ENCODE measurements at places on chromosomes 11 and 22.

GRCh38 chr11:133541021-133541719 lies 8.9 kb upstream of the OPCML start:
- DNase-seq: no peak

GRCh38 chr11:95375886-95376285 lies 144.9 kb upstream of the SESN3 start:
- DNase-seq: no peak

DNA sequence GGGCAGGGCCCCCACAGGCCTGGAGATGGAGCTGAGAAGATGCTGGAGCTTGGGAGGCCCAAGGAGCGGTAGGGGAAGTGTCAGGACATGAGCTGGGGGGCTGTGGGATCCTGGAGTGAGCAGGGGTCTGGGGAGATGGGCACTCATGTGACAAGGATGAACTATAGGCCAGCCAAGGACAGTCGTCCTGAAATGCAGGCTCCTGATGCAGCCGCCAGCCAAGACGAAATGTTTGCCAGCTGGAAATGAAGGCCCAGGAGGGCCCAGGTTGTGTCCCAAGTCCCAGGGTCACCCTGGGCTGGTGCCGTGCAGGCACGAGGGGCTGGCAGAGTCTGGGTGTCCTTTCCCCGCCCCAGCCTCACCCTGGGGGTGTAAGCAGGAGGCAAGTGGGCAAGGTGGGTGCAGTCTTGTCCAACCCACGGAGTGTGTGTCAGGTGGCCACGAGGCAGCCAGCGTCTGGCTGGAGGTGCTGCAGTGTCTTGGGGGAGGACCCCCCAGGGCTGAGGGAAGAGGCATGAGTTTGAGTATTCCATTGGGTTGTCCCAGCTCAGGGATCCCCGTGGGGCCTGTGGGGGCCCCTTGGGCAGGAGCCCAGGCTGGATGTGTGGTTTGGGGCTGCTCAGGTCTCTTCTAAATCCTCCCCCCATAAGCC lies 21.4 kb downstream of the MRGPRG start:
- no peak for DNase-seq

DNA sequence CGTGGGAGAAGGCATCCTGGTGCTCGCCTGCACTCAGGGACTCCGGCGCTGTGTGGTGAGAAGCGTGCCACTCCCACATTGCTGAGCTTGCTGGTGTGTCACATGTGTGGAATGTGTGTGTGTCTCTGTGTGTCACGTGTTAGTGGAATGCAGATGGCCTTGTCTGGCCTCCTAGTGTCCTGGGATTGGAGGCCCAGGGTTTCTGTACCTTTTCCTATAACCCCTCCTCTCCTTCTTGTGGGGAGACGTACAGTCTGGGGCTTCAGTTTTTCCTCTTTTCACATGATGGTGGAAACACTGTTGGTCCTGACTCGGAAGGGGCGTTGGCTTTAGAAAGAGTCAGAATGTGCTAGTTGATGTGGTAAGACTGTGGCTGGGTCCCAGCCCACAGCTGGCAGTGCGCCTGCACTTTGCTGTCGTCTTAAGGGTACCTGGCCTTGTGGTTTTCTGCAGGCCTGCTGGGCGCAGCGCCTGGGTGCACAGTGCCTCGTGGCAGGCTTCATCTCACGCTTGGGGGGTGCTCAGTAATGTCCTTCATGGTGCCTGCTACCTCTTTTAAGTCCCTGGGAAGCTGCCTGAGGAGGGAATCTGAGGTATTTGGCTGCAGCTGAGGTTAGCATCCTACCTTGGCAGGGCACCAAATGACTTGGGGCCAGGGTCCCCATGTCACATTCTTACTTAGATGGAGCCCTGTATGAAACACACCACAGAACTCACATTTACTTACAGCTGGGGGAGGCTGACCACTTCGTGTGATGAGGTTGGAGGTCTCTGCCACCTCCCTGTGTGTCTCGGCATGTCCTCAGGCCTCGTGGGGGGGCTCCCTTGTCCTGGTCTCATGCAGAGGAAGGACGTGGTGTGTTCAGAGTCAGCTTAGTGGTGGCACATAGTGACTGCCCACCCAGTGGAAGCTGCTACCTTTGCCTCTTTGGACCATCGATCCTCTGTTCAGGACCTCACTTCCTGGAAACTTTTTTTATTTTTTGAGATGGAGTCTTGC lies 61.9 kb downstream of the MED15 start:
- no peak for DNase-seq

DNA sequence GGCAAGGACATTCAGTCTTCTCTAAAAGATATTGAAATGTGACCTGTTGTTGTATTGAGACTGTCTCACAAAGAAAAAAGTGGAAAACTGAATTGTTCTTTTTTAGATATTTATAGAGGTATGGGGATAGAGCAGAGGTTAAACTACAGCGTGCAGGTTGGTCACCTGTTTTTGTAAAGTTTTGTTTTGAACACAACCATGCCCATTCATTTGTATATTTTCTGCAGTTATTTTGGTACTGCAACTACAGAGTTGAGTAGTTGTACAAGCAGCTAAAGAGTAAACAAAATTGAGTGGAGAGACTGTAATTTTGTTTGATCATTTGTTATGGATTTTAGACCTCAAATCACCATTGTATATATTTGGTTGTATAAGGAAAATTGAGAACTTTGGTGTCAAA lies 11.3 kb downstream of the EED start:
- no peak for DNase-seq

DNA sequence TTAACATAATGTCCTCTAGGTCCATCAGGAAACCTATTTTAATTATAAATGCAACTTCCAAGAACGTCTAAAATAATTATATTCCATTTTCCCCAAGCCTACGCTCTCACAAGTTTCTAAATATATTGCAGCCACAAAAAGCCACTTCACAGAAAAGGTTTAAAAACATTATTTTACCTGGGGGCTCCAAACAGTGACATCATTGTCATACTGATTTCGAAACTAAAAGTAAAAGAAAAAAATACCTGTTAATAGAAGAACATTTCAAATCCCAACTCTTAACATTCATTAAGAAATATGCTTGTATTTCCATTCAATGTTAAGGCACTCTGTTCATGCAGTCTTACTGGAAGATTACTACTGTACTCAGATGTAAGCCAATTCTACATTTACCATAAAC lies 1.4 kb downstream of the PSMA1 start:
- DNase-seq: no peak

DNA sequence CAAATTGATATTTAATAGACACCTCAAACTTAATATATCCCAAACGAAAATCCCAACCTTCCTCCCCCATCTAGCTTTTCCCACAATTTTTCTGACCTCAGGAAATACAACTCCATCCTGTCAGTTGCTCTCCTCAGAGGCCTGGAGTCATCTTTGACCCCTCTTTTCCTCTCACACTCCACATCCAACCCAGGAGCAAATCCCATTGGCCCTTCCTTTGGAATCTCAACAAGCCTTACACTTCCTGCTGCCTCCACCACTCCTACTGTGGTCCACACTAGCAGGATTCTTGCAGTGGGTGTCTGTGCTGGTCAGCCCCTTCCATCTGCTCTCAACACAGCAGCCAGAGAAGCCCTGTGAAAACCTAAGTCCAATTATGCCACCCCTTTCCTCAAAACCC lies 39.3 kb upstream of the RFPL3 start:
- no peak for DNase-seq

DNA sequence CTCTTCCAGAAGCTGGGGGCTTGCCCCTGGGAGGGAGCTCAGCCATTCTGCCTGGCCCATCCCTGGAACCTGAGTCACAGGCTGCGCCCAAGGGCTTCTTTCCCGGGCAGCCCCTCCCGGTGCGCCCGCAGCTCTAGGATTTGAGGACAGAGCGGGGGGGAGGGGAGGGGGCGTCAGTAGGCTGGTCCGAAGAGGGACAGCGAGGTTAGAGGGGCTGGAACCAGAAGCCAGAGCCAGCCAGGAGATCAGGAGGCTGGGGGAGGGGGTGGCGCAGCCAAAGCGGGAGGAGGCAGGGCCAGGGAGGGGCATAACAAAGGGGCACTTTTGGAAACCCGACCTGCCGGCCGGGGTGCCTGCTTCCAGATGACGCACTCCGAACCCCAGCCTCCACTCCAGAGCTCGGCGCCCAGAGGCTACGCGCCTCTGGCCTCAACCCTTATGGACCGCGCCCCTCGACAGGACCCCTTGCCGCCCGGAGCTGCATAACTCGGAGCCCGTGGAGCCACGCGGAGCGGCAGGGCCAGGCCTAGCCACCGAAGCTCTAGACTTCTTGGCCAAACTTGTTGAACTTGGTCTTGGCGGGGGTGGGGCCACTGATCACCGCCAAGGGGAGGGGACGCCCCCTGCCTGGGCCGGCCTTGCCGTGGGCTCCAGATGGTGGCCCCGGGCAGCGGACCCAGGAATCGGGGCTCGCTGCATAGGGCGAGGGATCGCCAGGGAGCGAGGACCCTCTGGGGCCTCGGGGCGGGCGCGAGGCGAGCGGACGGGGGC lies 744 bp downstream of the PACSIN3 start:
- DNase-seq: no peak

- DNase-seq: no peak
Observed at GRCh38 chr11:131488238-131488637, 117.8 kb downstream of the NTM start.

DNA sequence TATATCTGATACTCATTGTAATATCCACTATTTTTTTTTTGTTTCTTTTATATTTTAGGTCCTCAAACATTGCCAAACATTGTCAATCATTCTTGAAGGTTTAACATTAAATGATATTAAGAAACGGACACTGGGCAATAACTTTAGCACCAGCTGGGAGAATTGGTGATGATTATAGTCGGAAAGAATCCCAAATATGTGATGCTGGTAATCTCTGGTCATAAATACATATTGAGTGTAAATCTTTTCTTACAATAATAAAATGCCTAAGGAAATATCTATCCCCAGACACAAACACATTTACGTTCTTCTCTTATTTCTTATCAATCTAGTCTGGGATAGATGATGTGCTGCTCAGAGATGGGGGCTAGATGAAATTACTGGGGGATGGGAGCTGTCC lies 25.2 kb downstream of the OR51E2 start:
- no peak for DNase-seq

DNA sequence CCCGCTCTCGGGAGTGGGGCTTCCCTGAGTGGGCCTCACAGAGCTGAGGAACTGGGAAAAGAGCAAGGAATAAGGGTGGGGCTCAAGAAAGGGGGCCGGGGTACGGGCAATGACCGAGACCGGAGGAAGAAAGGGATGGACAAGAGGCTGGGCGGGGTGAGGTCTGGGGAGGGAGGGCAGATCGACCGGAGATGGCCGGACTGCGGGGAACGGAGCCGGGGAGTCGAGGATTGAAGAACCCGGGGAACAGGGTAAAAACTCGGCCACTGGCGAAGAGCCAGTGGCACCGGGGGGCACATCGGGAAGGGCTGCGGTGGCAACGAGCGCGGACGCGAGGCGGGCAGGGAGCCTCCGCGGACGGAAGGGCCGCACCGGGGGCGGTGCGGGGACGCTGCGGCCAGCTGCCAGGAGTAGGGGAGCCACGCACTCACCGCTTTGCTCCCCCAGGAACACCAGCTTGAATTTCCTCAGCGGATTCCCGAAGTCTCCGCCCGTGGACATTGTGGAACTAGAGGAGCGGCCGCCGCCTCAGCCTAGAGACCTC lies 667 bp downstream of the RAB6A start:
- DNase-seq: no peak

DNA sequence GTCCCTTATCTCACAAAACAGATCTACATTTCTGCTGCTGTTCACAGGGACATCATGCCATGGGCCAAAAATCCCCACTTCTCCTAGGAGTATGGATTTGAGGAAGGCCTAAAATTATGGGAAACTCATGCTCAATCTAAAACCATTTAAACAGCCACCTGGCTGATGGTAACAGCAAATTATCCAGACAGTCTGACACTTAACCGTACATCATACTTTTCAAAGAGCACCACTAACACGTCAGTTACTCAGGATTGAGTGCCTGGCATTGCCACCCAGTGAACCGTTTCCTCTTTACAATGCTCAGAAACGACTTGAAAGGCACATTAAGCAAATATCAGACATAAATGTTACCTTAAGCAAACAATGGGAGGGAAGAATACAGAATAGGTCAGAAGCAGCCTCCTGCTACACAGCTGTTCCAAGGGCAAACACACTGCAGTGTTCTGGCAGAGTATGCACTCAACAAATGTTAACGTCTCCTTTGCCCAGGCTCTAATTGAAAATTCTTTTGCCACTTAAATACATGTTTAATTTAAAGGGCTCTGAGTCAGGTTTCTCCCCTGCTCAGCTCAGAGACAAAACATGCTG lies 18.8 kb upstream of the SLC36A4 start:
- peak; percentile 100 for DNase-seq

GRCh38 chr22:49674479-49675050 lies 153.1 kb downstream of the BRD1 start:
- DNase-seq: no peak

DNA sequence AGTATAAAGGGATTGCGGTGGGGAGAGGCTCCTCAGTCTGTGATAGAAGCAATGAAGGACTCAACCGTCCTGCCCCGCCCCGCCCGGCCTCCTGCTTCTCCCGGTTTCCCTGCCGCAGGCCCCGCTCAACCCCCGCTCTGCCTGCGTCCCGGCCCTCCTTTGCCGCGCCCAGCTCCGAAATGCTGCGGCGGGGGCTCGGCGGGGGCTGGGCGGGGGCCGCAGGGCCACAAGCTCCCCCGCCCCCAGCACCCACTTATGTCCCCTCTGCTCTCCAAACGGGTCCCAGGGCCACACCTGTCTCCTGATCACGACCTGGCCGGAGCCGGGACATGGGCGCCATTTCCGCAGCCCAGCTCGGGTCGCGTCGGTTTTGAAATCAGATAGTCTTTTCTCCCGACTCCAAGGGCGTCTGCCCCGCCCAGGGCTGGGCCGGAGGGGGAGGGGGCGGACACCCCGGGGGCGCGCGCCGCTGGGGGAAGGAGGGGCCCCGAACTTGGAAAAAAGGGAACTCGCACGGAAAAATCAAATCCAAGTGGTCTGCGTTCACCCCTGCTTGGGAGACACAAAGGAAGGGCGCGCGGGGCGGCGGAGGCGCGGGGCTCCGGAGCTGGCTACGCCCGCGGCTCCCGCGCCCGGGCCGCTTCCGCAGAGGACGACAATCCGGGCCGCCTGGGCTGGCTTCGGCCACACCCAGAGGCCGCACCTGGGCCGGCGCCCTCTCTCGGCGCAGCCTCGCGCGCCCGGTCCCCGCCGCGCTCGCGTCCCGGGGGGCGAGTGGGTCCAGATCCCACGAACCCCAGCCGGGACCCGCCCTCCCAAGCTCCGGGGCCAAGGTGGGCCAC lies 70.6 kb upstream of the EP300 start:
- peak; percentile 5 for DNase-seq

DNA sequence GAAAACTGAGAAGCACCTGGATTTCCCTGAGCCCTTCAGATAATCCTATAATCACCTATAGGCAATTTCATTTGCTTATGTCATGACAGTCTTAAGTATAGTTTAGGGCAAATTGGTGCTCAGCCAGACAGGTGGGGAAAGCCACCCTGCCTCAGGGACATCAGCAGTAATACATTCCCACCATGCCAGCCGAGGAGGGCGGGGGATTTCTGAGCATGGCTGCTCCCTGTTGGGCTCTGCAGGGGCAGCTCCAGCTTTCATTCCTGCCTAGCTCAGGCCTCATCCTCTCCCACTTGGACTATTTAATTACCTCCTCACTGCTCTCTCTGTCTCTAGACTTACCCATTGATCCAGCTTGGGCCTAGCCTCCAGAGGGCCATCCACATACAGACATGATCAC lies 9.0 kb upstream of the DRD2 start:
- DNase-seq: no peak
